ENCODE measurements at places on chromosomes 6 and 20.
A peak's percentile ranks its signal among the peaks of the same experiment; 100 is the strongest.

GRCh38 chr20:59778615-59779200 lies 154.7 kb downstream of the SYCP2 start:
- no peak for DNase-seq

GRCh38 chr20:43666376-43667328 lies at the start of gene MYBL2:
Gene MYBL2 (plus strand): TSS chr20:43667114. CDS start chr20:43667284, 170 bp downstream.
- peak; percentile 54 for DNase-seq

GRCh38 chr6:41200296-41200900 lies 551 bp downstream of the TREML2 start:
- no peak for DNase-seq

DNA sequence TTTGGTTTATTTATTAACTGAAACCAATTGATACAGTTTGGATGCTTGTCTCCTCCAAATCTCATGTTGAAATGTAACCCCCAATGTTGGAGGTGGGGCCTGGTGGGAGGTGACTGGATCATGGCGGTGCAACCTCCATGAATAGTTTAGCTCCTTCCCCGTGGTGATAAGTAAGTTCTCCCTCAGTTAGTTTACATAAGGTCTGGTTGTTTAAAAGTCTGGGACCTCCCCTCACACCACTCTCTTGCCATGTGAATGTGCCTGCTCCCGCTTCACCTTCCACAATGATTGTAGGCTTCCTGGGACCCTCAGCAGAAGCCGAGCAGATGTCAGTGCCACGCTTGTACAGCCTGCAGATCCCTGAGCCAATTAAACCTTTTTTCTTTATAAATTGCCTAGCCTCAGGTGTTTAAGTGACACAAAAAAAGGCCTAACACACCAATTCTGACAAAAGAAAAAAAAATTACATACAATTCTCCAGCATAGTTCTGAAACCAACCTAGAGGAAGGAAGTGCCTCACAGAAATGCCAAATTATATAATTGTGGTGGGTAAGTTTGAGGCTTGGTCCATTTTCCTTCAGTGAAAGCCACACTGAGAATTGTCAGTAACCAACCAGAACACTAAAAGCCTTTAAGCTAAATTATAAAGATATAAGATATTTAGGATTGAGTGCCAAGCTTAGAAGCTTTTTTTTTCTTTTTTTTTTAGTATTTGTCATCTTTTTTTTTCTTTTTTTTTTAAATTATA lies 15.0 kb downstream of the MAP7 start:
- DNase-seq: no peak

DNA sequence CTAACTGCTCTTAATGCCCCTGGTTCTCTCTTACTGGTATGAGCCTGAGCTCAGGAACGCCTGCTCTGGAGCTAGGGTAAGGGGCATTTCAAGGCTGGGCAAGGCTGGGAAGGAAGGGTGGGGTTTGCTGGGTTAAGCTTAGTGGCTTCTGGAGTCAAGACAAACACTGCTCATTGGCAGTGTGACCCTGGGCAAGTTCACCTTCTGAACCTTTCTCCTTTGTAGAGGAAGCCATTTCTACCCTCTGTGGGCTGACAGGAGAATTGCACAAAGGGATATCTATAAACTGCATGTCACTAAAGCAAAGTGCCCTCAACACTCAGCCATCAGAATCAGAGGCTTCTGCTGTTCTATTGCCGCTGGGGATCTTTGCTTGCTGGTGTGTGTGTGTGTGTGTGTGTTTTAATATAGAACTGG lies 20.3 kb upstream of the LRRN4 start:
- no peak for DNase-seq

DNA sequence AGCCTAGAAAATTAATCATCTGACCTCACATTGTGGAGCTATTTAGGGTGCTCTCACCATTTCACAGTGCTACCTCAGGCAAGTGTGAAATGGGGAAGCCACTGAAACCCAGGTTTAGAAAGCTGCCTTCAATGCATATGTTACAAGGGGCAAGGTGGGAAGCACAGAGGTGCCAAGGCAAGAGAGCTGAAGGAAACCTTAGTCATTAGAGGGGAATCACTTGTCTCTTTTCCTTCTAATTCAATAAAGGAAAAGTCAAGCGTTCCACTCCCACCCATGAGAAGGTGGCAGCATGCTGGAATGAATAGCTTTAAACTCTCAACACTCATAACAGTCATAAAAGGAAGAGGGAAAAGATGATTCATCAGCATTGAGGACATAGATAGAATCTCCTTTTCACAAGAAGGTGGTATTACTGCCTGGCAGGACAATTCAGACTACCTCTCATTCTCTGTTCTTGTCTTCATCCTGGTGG lies 251.9 kb upstream of the IRAK1BP1 start:
- no peak for DNase-seq
